ENCODE measurements at places on chromosomes 12 and 14.

- no peak for DNase-seq
Measured at GRCh38 chr12:13148485-13148847, 45.0 kb upstream of the GSG1 start.

- DNase-seq = no peak
Measured at GRCh38 chr12:100197486-100197885, 3.1 kb upstream of the ACTR6 start.

DNA sequence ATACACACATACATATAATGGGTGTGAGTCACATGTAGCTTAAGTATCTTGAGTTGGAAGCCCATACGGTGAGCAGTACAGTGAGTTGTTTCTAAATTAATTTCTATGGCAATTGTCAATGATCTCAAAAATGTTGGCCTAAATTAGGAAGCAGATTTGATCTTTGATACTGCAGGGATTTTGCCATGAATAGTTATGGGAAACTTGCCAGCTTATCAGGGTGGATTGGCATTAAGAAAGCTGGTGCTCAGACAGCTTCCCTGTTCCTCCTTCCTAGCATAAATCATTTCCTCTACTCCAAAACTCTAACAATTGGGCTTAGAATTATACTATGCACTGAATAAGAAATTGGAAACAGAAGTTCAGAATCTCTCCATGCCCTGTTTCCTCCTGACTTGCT lies 150.9 kb upstream of the FRMD6 start:
- DNase-seq = no peak

- no peak for DNase-seq
Measured at GRCh38 chr14:31567655-31568054, 6.5 kb downstream of the NUBPL start.

DNA sequence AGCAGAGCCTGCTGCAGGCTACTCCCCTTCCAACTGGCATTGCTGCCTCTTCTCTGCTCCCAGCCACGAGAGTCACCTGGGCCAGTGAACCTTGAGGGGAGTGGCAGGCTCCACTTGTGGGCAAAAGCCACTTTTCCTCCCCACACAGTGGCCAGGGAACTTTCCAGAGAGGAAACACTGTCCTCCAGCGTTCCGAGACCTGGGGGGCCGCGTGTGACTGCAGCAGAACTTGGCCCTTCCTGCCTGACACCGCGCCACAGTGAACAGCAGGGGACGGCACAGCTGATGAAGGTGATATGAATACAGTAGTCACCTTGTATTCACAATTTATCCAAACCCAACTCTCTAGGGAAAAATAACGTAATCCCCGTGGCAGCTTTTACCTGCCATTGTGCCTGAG lies 114.9 kb downstream of the PIWIL1 start:
- no peak for DNase-seq

DNA sequence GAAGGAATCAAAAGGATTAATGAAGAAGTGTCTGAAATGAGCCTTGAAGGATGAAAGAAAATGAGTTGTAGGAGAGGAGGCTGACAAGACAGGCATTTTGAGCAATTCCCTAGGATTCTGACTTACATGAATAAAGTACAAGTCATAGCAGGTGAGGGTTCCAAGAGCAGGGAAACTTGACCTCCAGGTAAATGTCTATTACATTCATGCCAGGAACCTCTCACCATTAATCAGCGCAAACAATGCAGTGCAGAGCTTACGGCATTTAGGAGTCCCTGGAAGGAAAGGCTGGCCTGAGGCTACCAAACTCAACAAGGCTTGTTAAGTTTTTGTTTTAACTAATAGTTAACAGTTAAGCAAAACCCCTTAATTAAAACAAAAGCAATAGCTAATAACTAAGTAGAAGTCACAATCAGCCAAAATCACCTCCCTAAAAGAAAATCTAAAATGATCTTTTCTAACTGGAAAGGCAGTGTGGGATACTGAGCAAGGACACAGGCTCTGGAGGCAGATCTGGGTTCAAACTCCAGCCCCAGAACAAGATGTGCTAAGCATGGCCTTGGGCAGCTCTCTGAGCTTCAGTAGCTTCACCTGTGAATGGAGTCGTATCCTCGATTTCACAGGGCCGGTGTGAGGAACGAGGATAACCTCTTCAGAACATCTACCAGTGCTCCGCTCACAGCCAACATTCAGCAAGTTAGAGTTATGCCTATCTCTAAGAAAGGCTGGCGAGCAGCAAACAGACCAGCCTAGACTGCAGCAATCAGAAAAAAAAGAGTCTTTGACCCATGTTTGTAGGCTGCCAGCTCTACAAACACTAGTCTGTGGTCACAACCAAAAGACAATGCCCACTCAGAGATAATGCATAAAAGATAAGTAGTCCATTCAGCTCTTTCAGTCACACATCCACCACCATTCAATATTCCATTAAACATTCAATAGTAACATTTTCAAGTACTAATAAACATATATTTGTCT lies 16.9 kb downstream of the PPTC7 start:
- no peak for DNase-seq
